ENCODE measurements at places on chromosomes 11 and 22. TPM values are rescaled to one million over a fixed set of nuclear protein-coding genes. Genes with fewer than 3 reads are reported as not detected.

DNA sequence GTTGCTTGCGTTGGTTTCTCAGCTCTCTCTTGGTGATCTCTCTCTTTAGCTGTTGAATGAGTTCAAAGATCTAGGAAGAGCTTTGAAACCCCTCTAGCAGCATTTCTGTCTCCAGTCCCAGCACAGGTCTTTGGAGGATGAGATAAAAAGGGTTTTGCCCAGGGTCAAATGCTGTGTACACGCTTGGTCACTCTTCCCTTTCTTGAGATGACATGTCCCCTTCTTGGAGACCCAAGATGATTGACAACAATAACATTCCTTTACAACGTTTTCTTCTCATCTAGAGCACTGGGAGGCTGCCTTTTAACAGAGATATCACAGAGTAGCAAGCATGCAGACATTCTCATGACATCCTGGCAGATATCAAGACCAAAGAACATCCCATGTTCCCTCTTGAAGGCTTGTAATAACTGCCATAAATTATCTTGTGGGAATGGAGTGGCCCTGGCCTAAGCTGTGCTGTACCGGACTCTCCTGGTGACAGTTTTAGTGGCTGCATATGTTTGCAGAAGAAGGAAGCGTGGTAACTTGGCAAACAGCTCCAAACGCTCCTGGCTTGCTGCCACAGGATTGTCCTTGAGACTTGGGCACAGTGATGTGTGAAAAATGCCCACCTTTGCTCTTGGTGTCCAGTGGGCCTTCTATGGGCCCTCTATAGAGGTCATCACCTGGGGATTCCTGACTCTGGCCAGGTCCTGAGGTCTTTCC lies 107.8 kb downstream of the PTPRJ start:
- no peak for DNase-seq

Gene GAL3ST3
- not detected for total RNA-seq

DNA sequence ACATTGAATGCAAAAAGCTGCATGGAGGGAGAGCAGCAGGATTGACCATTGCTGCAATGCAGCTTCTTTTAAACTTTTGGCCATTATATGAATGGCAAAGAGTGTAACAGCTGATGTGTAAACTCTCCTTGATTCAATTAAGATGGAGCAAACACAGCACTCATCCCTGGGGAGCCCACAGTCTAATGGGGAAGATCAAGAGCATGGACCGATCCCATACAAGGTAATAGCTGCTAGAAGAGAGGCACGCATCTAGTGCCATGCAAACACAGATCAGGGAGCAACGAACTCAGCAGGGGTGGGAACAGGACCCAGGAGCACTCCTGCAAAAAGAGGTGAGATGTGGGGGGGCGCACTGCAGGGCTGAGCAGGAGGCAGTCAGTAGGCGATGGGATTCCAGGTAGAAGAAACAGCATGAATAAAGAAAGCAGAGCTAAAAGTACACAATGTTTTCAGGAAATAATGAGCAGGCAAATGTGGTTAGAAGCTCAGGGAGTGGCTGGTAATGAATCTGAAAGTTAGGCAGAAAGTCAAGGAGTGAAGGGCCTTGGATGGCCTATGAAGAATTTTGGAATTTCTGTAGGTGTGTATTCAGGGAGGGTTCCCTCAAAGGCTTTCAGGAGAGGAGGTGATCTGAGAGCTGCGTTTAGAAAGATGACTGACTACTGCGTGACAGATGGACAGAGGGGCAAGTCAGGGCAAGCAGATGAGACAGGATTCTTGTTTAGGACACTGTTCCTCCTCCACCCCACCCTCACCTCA lies 17.2 kb upstream of the BMAL1 start:
- no peak for DNase-seq

GRCh38 chr11:59012398-59013265 lies 73.3 kb downstream of the GLYATL1 start:
- DNase-seq = no peak

GRCh38 chr11:46298699-46299433 lies 21.4 kb downstream of the CREB3L1 start:
- peak; percentile 70 for DNase-seq

GRCh38 chr11:37881741-37882140 lies 1283.7 kb upstream of the RAG2 start:
- no peak for DNase-seq
